ENCODE measurements at places on chromosomes 2 and 18. TPM values are rescaled to one million over a fixed set of nuclear protein-coding genes. Genes with fewer than 3 reads are reported as not detected.

DNA sequence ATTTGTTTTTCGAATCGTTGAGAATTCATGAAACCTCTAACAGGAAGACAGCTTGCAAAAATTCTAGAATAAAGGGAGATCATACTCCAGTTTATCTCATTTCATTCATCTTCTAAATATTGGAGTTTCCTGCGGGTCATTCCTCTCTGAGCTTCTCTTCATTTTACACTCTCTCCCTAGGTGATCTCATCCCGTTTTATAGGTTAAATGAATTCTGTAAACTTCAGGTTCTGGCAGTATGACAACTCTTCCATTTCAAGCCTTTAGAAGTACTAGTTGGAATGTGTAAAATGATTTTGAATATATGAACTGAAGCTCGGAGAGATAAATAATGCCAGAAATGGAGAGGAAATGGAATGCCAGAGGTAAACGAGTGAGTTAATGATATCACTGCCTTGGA lies 312.4 kb downstream of the METTL4 start:
- H3K36me3 ChIP-seq: no peaks in the 10 kb centered on the region
- no peak overlapping the region for H3K4me3 ChIP-seq
- no peak for DNase-seq

DNA sequence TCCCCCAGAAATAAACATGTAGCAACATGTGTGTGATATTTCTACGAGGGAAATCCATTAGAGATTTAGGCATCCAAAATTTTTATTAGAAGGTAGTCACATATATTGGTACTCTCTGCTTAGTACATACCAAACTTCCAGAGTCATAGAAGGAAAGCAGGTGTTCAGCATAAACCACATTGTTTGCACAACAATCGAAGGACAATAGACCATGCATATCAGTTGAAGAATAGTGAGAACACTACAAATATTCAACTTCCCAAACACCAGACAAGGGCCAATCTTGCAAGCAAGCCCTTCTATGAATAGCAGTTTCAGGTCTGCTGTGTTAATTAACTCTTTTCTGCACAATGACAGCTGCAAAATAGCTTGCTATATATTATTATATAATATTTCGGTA lies 702.2 kb downstream of the ERBB4 start:
- no peaks in the 10 kb centered on the region for H3K4me1 ChIP-seq
- no peak overlapping the region for H3K4me3 ChIP-seq
- no peak for DNase-seq
- H3K27ac ChIP-seq: no peak overlapping the region
- H3K36me3 ChIP-seq: no peaks in the 10 kb centered on the region
- H3K27me3 ChIP-seq: no peaks in the 10 kb centered on the region

GALNT3 gene
- total RNA-seq: 27.8 TPM

DNA sequence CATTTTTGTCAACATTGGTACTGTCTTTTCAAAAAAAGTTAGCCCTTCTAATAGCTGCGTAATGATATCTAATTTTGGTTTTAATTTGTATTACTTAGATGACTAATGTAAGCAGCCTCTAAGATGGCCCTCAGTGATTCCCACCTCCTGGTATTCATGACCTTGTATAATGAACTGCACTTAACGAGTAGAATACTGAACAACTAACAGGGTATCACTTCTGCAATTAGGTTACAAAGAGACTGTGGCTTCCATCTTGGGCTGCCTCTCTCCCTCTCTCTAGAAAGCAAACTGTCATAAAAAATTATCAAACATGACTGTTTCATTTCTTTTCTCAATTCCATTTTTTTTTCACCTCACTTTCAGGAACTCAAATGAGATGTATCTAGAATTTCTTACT lies 120.9 kb downstream of the RNF152 start:
- H3K27ac ChIP-seq: no peak overlapping the region
- H3K4me1 ChIP-seq: no peaks in the 10 kb centered on the region
- no peak for DNase-seq
- no peaks in the 10 kb centered on the region for H3K36me3 ChIP-seq
- H3K4me3 ChIP-seq: no peak overlapping the region
- no peaks in the 10 kb centered on the region for H3K27me3 ChIP-seq

GRCh38 chr2:113124181-113124961 lies 3.0 kb upstream of the IL1RN start:
- no peak for DNase-seq
- no peaks in the 10 kb centered on the region for H3K27me3 ChIP-seq
- no peak overlapping the region for H3K27ac ChIP-seq
- H3K4me3 ChIP-seq: no peak overlapping the region

CPLX4 gene
- not detected for total RNA-seq

DNA sequence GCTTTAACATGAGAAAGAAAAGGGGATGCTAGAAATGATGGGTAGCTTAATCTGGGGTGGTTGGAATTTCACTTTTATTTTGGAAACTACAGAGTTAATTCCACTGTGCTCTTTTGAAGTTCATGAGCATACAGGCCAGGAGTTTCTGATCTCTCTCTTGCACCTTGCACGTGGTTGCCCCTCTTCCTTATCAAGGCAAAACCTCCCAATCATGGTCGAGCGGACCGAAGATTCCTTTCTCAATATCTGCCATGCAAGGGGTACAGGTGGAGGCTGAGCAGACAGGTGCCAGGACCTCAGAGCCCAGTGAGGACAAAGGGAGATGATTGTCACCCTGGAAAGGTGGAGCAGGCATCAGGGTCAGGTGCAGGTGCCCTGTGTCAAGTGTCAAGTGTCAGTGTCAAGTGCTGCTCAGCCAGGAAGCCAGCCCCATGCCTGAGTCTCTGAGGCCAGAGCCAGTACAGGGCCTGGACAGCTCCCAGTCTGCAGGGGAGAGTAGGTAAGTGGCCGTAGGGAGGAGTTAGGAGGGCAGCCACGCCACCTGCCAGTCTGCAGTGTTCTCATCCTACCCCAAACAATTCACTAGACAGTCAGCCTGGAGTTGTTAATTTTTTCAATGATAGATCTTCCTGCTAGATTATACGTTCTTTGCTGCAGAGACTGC lies 42.2 kb downstream of the LPIN1 start:
- H3K27ac ChIP-seq: no peak overlapping the region
- no peaks in the 10 kb centered on the region for H3K27me3 ChIP-seq
- H3K4me1 ChIP-seq: no peaks in the 10 kb centered on the region
- peaks cover 98% of the 10 kb centered on the region for H3K36me3 ChIP-seq

DNA sequence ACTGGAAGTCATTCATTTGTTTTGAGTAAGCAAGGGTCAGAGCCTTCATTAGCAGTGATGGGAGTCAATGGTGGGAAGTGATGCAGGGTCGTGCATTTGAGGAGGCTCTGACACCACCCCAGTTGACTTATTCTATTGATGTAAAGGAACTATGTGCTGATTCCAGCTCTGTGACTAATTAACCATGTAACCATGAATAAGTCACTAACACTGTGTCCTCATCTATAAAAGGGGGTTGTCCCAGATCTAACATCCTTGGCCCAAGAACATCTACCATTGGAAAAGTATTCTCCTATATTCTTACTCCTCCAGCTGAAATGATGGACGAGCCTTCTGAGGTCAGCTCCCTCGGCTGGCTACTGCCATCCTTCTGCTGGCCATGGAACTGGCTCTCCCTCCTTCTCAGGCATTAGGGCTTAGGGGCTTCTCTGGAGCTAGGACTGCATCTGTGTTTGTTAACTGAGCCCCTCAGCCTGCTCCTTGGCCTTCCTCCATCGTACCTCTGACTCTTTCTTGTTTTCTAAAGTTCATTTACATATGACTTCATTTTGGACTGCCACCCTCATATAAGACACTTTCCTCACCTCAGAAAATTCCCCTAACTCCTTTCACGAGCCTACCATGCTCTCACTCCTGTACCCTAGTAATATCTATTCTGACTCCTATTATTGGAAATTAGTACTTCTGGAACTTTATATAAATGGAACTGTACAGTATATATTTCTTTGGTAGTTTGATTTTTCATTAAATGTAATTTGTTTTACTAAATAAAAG lies 115.5 kb downstream of the KCTD1 start:
- H3K4me1 ChIP-seq: no peaks in the 10 kb centered on the region
- no peak for DNase-seq
- no peak overlapping the region for H3K27ac ChIP-seq
- H3K27me3 ChIP-seq: no peaks in the 10 kb centered on the region

UGT1A5 gene
- total RNA-seq: 0.27 TPM

- H3K27ac ChIP-seq: no peak overlapping the region
- H3K36me3 ChIP-seq: no peaks in the 10 kb centered on the region
- no peaks in the 10 kb centered on the region for H3K27me3 ChIP-seq
Measured at GRCh38 chr2:64982311-64982857, 6.8 kb upstream of the SLC1A4 start.

DNA sequence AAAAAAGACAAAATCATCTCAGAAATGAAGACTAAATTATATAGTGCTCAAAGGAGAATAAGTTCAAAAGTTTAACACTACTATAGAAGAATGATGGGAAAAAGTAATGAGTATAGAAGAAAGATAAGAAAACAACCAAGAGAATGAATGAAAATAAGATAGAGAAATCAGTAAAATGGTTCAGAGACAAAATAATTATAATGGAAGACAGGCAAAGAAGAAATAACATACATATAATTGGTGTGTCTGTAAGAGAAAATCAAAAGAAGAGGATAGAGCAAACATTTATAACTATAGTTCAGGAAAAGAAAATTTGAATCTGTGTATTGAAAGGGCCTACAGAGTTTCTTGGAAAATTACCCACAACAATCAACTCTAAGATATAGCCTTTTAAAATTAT lies 43.5 kb downstream of the DNAH6 start:
- no peak for DNase-seq
- H3K27ac ChIP-seq: no peak overlapping the region
- H3K27me3 ChIP-seq: no peaks in the 10 kb centered on the region
- no peak overlapping the region for H3K4me3 ChIP-seq
- H3K4me1 ChIP-seq: no peaks in the 10 kb centered on the region

DNA sequence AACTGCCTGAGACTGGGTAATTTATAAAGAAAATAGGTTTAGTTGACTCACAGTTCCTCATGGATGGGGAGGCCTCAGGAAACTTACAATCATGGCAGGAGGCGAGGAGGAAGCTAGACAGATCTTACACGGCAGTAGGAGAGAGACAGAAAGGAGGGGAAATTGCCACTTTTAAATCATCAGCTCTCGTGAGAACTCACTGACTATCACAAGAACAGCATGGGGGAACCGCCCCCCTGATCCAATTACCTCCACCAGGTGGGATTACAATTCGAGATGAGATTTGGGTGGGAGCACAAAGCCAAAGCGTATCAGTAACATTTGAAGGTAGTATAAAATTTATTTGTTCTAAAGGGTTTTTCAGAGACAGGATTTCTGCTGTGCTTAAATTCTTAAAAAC lies 5.4 kb downstream of the GALM start:
- H3K27me3 ChIP-seq: no peaks in the 10 kb centered on the region
- H3K4me1 ChIP-seq: peaks cover 21% of the 10 kb centered on the region
- H3K4me3 ChIP-seq: no peak overlapping the region
- DNase-seq: no peak
- H3K27ac ChIP-seq: no peak overlapping the region

- H3K4me3 ChIP-seq: no peak overlapping the region
- H3K4me1 ChIP-seq: no peaks in the 10 kb centered on the region
- H3K27me3 ChIP-seq: no peaks in the 10 kb centered on the region
- DNase-seq: no peak
- H3K27ac ChIP-seq: no peak overlapping the region
- H3K36me3 ChIP-seq: no peaks in the 10 kb centered on the region
Measured at GRCh38 chr2:5391362-5391761, 300.8 kb upstream of the SOX11 start.

GRCh38 chr18:67517444-67517765 lies 885 bp upstream of the DSEL start:
- no peaks in the 10 kb centered on the region for H3K27me3 ChIP-seq
- peaks cover 22% of the 10 kb centered on the region for H3K4me1 ChIP-seq

GRCh38 chr2:70690846-70691245 lies 77.2 kb downstream of the ADD2 start:
- no peaks in the 10 kb centered on the region for H3K36me3 ChIP-seq
- no peak for DNase-seq
- H3K27me3 ChIP-seq: no peaks in the 10 kb centered on the region
- no peak overlapping the region for H3K4me3 ChIP-seq

DNA sequence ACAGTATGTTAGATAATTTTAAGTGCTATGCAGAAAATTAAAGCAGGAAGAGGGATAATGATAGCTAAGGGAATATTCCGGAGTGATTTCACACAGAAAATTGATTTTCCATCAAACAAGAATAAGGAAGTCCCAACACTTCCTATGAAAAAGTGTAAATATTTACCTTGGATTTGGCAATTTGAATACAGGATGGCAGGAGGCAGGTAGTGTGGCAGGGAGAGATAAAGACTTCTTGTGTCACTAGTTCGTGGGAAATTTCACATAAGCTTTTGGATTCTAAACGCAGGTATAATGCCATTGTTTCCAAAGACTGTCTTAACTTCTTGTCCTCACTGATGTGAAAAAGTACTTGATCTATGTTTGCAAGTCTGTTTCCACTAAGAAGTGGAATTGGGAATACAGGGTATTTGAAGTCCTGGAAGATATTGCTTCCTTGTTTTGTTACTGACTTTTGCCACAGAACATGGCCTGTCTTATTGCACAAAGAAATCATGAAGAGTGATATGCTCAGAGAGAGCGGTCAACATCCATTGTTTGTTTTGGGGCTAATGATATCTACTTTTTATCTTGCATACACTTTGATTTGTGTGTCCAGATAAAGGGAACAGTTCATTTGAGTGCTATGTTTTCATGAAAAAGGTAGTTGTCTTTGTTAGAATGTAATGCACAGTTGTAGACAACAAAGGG lies 1216.1 kb upstream of the FAM98A start:
- no peak overlapping the region for H3K27ac ChIP-seq
- no peaks in the 10 kb centered on the region for H3K4me1 ChIP-seq
- H3K36me3 ChIP-seq: no peaks in the 10 kb centered on the region
- DNase-seq: no peak
- H3K27me3 ChIP-seq: no peaks in the 10 kb centered on the region
- no peak overlapping the region for H3K4me3 ChIP-seq

- H3K4me1 ChIP-seq: peaks cover 66% of the 10 kb centered on the region
- peak overlapping the region; percentile 6 for H3K27ac ChIP-seq
- DNase-seq: no peak
Measured at GRCh38 chr2:197296835-197297234, 13.7 kb downstream of the ANKRD44 start.

SLC25A52 gene
- total RNA-seq: not detected

- H3K36me3 ChIP-seq: peaks cover 96% of the 10 kb centered on the region
- no peak for DNase-seq
- H3K27me3 ChIP-seq: no peaks in the 10 kb centered on the region
- H3K4me3 ChIP-seq: no peak overlapping the region
- H3K4me1 ChIP-seq: no peaks in the 10 kb centered on the region
- no peak overlapping the region for H3K27ac ChIP-seq
Measured at GRCh38 chr2:71370015-71370414, 38.4 kb downstream of the ZNF638 start.

- no peaks in the 10 kb centered on the region for H3K36me3 ChIP-seq
- DNase-seq: no peak
- H3K4me3 ChIP-seq: no peak overlapping the region
- H3K27me3 ChIP-seq: no peaks in the 10 kb centered on the region
- no peaks in the 10 kb centered on the region for H3K4me1 ChIP-seq
- no peak overlapping the region for H3K27ac ChIP-seq
Measured at GRCh38 chr2:157267476-157267875, 10.0 kb downstream of the GALNT5 start.

DNA sequence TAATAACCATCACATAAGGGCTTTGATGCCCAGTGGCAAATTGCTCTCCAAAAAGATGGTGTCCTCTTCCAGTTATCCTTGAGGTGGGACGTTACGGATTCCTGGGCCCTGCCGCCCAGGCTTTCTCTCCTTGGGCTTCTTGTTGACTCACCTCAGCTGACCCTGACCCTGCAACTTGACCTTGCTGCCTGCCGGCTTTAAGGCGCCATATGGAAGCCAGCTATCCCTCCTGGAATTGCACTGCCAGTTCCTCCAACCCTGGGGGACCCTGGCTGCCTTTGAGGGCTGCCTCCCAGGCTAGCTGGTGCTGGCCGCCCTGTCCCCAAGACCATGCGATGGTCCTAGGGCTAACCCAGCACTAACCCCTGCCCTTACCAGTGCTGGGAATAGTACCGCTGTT lies 28.3 kb upstream of the B3GNT7 start:
- H3K36me3 ChIP-seq: peaks cover 4% of the 10 kb centered on the region
- H3K27me3 ChIP-seq: no peaks in the 10 kb centered on the region
- peak; percentile 28 for DNase-seq
- peaks cover 4% of the 10 kb centered on the region for H3K4me1 ChIP-seq
- no peak overlapping the region for H3K27ac ChIP-seq

Data from lower lobe of right lung (tissue), 2 donors.